ENCODE measurements at places on chromosomes 12 and 14.

DNA sequence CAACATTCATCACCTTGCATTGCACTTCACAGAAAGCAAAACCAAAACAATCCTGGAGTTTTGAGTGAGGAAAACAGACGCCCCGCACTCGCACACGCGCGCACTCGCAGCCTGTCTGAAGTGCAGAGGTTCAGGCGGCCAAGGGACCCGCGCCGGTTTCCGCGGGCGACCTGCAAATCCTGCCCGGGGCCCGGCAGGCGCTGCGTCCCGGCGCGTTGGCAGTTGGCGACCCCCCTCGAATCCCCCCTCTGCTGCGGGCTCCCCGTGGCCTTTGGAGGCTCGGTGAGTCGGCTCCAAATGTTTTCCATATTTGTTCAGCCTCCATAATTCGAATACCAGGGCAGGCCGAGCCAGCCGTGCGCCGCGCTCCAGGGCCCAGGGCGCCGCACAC is at the start of gene SSPN:
SSPN (plus strand) TSS at position 324 of the 391 bp plus-strand sequence. CDS start 100 bp downstream, outside the sequence.
- no peak for DNase-seq

- DNase-seq: peak; percentile 99
Measured at GRCh38 chr14:89416002-89416995, 734 bp downstream of the FOXN3 start.

- no peak for DNase-seq
Measured at GRCh38 chr12:94269316-94269999, 121.1 kb downstream of the PLXNC1 start.

DNA sequence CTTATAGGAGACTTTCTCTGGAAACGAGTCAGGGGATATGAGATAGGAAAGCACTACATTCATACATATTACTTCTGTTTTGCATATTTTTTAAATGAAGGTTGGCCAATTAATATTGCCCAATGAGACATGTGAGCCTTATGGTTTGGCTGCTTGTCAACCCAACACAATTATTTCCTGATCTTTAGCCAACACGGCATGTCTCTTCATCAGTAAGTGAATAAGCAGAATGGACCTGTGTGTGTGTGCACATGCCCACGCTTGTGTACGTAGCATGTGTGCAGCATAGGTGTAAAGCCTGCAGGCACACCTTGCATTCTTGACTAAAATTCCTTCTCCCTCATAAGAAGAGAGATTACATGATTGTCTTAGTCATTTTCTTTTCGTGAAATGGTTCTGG is 88.3 kb downstream of the STON2 start:
- DNase-seq: no peak

DNA sequence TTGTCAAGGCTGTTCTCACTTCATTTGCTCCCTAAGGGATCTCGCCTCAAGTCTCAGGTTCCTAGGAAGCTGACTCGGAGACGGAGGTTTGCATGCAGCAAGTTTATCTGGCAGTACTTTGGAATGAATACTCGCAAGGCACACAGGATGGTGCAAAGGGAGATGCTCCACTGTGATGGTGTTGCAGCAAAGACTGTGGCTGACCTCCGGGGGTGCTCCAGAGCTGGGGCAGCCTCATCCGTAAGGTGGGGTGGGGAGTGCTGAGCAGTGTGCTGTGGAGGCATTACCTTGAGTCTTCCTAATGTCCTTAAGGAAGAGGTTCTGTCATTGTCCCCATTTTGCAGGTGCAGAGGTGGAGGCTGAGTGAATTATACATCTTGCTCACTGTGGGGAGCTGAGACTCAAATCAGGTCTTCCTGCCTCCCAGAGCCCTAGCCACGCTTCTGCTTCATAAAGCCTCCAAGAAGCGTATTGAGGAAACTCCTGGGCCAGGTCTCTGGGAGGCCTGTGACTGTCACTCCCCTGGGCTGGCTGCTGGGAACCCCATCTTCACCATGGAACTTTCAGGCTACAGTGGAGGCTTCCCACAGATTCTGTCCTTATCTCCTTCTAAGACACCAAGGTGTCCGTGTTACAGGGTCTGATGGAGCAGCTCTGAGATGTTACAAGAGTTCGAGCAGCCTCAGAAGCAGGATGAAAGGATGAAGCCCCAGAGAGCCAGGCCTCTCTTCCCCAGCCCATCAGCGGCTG is 39.5 kb downstream of the GALNT16 start:
- no peak for DNase-seq

GRCh38 chr14:21476523-21476924 is 235 bp downstream of the RAB2B start:
- no peak for DNase-seq

GRCh38 chr14:29815016-29815674 is 112.5 kb downstream of the PRKD1 start:
- no peak for DNase-seq

GRCh38 chr12:78797196-78797931 is 67.2 kb upstream of the SYT1 start:
- DNase-seq: no peak

DNA sequence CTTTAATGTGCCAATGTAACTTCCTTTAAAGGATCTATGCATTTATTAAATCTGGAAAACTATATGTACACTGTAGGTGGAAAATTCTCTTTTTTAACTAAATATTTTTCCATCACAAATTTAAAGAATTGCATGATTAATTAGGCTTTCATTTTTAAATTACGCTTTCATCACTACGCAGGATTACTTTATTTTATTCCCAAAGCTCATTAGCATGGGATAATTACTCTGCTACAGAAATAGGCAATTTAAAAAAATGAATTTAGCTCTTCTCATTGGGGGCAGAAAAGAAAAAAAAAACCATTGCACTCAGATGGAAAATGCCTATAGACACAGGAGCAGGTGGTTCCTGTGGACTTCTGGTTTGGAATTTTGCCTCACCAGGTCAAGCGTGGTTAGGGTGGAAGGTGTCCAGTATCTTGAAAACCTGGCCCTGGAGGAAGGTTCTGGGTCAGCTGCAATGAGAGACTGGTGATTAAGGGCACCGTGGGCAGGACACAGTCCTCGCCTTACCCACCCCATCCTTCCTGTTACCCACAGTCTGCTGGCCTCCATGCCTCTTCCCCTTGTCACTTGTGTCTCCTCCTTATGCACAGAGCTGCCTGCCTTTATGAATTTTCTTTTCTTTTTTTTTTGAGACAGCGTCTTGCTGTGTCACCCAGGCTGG is 17.3 kb upstream of the RIN3 start:
- no peak for DNase-seq

DNA sequence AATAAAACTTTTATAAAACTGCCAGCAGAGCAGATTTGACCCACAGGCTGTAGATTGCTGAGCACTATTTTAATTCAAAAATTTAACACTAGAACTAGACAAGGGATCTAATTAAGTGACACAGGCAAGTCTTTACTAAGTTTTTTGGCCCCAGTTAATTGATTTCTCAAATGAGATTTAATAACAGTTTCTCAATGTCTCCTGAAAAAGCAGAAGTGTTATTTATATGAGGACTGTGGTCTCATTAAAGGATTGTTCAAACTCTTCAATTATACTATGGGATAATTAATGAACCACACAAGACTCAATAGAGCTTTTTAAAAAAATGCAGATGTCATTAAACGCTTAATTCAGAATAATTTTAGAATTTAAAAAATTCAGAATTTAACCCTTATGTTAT is 1.9 kb downstream of the HEATR5A start:
- peak; percentile 20 for DNase-seq

- no peak for DNase-seq
Measured at GRCh38 chr12:72465940-72466630, 193.9 kb downstream of the TRHDE start.

DNA sequence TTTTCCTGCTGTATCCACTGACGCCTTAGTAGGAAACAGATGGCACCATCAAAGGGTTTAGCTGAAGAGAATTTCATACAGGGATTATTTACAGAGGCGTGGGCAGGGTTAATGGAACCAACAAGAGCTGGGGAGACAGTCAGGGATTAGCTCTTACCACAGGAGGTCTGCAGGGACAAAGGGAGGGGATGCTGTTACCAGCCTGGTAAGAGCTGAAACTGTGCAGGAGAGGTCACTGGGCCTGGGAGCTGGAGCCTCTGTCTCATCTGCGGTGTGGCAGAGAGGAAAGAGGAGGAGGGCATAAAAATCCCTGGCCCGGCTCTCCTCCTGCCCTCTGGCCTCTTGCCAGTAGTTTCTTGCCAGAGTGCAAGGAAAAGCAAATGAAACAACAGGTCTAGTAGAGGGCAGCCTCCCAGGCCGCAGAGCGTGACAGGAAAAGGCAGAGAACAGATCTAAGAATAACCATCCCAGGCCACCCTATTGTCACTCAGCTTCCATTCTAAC is 18.9 kb upstream of the POC1B start:
- DNase-seq: peak; percentile 77

DNA sequence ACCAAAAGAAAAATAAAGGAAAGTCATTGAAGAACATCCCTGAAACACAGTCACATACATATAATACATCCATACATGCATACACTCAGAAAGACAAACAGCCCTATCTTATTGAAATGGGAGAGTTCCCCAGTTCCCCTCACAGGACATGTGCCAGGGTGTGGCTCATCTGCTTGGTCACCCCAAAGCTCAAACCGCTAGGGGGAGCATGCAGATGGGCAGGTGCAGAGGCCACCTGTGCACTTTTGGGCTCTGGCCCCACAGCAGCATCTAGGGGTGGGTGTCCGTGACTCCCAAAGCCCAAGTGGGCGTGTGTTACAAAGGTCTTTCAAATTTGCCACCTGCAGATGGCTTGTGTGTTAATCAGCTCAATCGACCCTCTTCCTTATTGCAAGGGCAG is 75.2 kb downstream of the CMAS start:
- no peak for DNase-seq

DNA sequence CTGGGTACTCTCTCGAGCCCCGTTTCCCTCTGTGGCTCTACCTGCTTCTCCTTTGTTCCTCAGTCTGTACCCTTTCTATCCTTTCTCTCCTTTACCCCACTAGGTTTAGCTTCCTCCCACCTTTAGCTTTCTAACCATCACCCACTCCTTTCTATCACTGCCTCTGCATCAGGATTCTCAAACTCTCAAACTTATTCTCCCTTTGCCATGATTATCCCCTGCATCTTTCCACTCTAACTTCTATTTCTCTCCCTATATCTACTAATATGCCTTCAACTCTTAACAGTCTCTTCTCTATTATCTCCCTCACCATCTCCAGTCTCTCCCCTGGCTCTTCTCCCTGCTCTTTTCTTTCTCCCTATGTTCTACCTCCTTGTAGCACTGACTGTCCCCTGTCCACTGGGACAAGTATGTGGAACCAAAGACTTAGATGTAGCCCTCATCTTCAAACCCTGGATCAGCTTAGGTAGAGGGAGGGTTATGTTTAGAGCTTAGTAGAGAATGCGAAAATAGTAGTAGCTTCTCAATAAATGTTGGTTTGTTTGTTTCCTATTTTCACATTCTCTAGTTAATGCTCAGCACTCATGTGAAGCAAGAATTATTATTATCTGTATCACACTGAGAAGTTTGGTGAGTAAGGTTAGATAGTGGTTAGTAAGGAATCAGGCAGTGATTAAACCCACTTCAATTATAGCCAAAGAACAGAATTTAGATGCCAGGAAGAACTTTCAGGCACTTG is 3.4 kb downstream of the GDF11 start:
- no peak for DNase-seq

DNA sequence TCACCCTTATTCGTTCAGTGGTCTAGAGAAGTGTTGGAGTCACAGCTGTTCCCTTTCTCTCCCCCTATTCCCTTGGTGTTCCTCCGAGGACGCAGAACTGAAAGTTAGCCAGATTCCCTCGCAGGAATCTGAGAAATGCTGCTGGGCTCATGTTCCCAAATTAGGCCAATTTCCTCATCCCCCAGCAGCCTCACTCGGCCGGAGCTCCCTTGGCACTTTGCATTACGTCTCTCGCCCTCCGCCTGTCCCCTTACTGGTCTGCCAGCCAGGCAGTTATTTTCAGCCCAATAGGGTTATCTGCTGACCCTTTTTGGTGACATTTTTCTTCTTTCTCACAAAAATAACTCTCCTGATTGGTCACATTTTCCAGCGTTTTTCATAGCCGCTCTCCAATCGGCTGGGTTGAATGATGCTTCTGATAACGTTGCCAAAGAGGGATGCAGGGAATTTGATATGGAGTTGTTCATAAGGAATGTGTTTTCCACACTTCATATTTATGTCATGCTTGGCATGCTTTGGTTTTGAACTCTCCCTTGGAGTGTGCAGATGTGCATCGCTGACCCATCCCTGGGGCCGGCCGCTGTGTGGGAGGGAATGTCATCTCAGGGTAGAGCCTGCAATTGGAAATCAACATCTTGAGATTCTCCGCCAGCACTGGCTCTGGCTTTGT is 9.9 kb downstream of the IFT43 start:
- no peak for DNase-seq

All from KBM-7 (cell line).